ENCODE measurements at places on chromosomes 13 and 19. TPM values are rescaled to one million over a fixed set of nuclear protein-coding genes. Genes with fewer than 3 reads are reported as not detected.

- no peak for DNase-seq
Observed at GRCh38 chr13:80447747-80448146, 106.8 kb upstream of the SPRY2 start.

- DNase-seq: no peak
Observed at GRCh38 chr13:103156346-103156998, 90.3 kb upstream of the SLC10A2 start.

The C19orf67 gene
- 0.55 TPM for total RNA-seq

- DNase-seq: no peak
Observed at GRCh38 chr13:61960981-61961380, 545.3 kb upstream of the PCDH20 start.

GRCh38 chr13:57633950-57634838, 2.6 kb downstream of the PCDH17 start:
- peak; percentile 36 for DNase-seq

- DNase-seq: no peak
Observed at GRCh38 chr19:5585461-5586299, 17.9 kb upstream of the TINCR start.

The FAM32A gene
- 82.8 TPM for total RNA-seq

The MRPS31 gene
- 17.8 TPM for total RNA-seq

DNA sequence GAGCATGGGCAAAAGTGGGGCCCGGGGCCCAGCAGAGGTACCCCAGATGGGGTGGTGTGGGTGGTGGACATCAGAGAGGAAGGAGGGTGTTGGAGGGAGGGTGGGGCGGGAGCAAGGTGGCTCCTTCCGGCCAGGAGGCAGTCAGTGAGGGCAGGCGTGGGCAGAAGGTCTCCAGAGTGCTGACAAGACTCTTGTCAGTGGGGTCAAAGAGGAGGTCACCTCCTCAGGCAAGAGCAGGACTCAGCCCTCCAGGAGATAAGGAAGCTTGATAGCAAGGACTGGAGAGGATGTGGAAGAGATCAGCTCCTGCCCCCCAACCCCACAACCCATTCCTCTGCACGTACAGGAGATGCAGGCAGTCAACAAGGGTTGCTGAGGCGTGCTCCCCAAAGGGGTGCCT, 9.8 kb downstream of the GJA3 start:
- DNase-seq: no peak

DNA sequence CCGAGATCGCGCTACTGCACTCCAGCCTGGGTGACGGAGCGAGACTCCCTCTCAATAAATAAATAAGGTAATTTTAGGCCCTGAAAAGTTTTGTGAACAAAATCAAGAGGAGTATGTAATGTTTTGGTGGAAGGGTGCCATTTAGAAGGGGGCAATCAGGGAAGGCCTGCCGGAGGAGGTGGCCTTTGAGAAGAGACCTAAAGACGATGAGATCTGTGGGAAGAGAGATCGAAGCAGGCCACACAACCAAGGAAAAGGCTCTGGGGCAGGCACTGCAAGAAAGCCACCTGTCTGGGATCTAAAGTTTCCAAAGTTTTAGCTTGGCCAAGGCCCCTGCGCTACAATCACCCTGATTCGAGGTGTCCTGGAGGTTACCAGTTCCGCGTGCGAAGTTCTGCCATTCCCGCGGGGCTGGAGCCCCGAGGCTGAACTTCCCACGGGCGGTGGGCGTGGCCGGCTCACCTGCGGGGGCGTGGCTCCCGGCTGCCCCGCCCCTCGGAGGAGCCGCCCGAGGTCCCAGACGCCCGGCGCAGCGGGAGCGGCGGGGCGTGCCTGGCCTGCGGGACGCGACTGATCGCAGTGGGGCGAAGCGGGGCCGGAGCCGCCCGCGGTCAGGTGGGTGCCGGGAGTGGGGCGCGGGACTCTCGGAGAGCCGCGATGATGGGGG, at the start of gene KLC3:
KLC3 (plus strand) TSS at position 519 of the 667 bp plus-strand sequence. CDS start 4,792 bp downstream, outside the sequence.
- DNase-seq: no peak

DNA sequence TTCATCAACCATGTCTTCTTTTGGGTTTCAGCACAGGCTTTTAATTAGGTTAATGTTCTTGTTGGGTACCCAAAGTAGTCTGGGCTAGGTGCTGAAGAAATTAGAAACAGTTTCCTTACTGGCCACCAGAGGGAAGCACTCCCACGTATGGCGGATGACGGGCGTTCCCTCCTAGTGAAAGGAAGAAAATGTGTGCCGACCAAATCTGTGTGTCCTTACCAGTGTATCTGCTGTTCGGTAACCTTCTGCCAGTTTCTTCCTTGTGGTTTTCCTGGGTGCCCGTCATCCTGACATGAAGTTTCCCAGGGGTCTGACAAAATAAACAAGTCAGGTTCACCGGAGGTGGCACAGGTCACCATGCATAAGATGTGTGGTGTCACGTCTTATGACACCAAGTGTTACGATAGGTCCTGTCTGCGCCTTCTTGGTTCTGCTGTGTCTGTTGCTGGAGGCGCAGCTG, 6.0 kb upstream of the WDR88 start:
- peak; percentile 73 for DNase-seq

- peak; percentile 62 for DNase-seq
Observed at GRCh38 chr19:4375164-4376027, 25.0 kb downstream of the SH3GL1 start.

The KLK7 gene
- total RNA-seq: not detected

DNA sequence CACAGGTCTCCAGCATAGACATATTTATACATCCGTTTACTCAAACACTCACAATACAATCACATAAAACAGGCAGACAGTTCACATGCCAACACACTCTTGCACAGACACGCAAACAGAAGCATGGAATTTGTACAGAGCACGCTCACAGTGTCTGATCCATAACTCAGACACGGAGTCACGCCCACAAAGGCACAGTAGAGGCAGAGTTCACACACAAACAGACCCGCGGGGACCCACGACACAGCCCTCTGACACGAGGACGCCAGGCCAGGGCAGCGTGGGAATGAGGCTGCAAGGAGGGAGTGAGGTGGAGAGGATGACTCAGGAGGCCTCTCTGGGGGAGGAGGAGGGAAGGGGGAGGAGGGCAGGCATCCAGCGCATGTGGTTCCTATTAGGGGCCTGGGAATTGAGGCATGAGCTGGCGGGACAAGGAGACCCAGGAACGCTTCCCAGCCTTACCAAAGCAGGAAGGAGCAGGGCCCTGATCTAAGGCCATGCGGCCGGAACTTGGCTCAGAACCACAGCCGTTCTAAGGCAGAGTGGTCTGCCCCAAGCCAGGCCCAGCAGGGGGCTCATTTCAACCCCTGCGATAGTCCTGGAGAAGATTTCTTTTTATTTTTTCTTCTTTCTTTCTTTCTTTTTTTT, 9.1 kb upstream of the OLFM2 start:
- peak; percentile 7 for DNase-seq

DNA sequence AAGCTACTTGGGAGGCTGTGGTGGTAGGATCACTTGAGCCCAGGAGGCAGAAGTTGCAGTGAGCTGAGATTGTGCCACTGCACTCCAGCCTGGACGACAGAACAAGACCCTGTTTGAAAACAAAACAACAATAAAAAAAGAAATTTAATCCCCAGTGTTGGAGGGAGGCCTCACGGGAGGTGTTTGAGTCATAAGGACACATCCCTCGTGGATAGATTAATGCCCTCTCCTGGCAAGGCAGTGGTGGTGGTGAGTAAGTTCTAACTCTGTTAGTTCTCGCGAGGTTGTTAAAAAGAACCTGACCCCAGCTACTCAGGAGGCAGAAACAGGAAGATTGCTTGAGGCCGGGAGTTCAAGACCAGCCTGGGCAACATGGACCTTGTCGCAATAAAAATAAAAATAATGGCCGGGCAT, 27.6 kb upstream of the SIN3B start:
- DNase-seq: no peak

The CHMP2A gene
- total RNA-seq: 96.8 TPM
